ENCODE measurements at places on chromosomes 11 and 22.

DNA sequence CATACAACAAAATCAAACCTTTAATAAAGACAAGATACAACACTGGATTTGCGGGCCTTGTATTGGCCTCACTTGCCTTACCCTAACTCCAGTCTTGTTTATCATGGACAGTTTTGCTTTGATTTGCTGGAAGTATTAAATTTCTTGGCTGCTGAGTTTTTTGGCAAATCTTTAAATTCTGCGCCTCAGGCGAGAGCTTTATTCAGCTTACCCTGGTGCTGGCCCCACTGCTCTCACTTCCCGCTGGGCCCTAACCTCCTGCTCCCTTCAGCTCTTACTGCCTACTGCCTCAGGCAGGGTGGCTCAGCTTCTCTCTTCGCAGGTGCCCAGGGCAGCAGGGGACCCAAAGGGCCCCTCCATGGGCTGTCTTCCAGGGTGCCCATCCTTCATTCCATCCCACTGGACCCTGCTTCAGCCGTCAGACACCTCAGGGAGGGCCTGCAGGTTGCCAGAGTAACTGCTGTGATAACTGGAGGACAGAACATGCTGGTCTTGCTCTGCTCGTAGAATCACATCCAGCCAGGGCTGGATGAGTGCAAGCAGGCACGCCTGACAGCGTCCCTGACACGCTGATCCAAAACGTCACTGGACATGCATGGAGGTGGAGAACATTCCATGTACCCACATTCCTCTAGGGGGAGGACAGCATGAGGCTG, 45.7 kb upstream of the TUB start:
- DNase-seq, result no peak

GRCh38 chr11:103948187-103948763, 88.2 kb upstream of the DDI1 start:
- DNase-seq, result no peak

DNA sequence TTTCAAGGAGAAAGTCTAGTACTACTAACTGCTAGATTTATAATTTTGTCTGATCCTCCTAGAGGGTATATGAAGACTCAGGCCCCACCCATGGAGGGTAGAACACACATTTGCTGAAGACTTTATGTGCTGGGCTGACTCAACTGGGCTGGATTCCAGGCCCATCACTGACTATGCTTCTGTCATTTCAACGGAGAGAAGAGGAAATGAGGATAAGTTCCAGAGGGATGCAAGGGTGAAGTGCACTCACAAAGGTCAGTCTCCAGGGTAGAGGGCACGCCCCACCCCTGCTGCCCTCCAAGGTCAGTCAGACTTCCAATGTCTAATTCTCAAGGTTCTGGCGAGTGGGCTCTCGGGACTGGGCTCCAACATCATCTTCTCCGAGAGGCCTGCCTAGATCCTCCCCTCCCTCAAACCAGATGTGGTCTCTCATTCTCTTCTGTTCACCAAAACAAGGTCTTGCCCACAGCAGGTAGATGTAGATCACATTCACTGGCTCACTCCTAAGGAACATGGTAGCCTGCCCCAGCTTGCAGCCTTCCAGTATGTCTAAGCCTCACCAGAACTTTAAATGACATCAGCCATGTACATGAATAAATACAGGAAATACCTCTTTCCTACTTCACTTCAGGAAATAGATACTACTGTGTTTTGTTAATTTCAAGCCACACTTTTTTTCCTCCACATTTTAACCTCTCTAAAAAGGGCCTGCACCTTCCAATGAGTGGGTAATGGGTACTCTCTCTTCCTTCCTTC, 7.3 kb upstream of the C11orf86 start:
- no peak for DNase-seq

DNA sequence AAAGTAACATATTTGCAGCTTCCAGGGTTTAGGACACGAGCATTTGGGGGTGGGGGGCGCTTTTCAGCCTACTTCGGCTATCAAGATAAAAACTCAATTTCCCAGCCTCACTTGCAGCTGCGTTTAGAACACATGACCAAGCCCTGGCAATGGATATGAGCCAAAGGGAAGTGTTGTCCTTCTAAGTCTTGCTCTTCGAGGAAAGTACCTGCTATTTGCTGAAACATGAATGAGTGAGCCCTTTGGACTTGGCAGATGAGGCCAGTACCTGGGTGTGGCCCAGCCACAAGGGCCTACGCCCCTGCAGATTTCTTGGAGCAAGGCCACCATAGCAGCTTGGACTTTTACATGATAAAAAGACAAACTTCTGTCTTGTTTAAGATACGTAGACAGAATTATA, 60.2 kb upstream of the SORL1 start:
- no peak for DNase-seq

- no peak for DNase-seq
Measured at GRCh38 chr11:45233804-45234170, 52.4 kb downstream of the SYT13 start.

DNA sequence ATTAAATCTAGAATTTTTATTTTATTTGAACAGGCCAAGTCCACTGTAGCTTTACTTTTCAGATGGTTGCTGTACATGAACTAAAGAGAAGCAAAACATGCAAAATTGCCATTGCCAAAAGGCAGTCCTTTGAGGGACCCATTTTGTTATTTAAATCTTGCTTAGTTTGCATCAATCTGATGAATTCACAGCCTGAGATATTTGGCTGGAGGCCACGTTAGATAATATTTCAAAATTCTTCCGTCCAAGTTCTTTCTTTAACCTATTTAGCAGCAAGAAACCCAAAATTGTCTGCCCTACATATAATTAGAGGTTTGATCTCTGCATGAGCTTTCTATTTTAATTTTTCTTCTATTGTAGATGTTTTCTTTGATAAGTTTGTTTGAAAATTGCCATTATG, 1706.9 kb upstream of the RAG2 start:
- no peak for DNase-seq

GRCh38 chr11:97943493-97943892, 1077.3 kb upstream of the CNTN5 start:
- DNase-seq, result no peak

DNA sequence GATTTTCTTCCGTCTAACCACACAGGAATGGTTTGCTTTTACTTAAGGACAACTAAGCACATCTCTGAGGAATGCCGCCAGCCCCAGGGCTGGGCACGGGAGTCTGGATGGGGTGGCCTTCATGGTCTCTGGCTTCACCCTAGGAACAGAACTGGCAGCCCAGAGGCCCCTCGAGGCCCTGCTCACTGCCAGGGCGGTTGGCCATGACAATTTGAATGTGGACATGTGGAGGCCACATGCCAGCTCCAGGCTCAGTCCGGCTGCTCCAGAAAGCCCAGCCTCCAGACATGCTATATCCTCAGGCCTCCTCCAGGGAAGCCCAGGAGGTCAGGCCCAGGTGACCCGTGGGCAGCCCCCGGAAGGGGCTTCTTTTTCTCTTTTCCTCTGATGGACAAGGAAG, 84.0 kb upstream of the FGF3 start:
- DNase-seq, result no peak
